ENCODE measurements at places on chromosomes 1 and 21.

DNA sequence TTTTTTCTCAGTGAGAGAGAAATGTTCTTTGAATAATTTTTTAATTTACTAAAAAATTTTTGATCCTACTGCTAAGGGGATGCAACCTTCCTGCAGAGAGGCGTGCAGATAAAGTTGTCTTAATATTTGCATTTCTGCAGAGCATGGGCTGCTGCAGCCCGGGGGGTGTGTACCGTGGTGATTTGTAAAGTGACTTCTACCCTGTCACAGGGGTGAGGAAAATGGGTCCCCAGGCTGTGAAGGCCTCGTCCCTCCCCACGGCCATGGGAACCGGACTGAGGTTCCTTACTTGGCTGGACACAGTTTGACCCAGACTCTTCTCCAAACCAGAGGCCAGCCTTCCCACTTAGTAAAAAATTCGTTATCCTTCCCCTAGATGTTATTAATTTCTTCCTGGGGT is 9.5 kb upstream of the C1orf174 start:
- no peak for DNase-seq

DNA sequence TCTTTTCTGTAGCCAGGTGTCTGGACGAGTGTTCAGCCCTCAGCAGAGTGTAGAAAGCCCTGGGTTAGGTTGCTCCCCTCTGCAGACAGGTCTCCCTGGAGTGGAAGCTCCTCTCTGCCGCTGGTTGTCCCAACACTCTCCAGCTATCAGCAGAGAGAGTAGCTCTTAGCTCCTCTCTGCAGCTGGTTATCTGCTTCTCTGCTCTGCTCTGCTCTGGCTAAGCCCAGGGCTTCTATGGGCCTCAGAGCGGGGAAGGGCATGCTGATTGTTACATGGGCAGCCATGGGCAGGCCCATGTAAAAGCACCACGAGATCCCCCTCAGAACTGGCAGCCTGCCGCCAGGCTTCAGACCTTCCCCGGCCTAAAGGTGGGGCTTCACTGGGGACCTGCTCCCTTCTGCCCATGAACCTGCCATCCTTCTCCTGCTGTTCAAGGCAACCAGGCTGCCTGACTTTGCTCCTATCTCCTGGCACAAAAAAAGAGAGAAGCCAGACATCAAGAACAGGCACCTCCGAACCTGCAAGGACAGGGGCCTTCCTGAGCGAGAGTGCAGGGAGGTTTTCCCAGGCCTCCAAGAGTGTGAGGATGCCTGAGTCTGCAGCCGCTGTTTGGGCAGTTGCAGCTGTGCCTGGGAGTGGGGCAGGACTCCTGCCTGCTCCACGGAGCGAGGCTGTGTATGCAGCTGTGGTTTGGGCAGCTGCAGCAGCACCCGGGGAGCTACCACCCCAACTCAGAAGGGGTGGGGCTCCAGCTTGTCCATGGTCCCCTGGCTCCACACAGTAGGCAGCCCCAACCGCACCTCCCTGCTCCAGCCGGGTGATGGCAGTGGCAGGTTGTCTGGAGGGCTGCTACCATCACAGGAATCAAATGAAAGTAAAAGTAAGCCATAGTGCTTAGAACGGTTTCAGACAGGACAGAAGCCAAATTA is 973.7 kb downstream of the LTN1 start:
- DNase-seq: no peak

GRCh38 chr21:37159053-37159776 is 86.2 kb downstream of the TTC3 start:
- DNase-seq: no peak

DNA sequence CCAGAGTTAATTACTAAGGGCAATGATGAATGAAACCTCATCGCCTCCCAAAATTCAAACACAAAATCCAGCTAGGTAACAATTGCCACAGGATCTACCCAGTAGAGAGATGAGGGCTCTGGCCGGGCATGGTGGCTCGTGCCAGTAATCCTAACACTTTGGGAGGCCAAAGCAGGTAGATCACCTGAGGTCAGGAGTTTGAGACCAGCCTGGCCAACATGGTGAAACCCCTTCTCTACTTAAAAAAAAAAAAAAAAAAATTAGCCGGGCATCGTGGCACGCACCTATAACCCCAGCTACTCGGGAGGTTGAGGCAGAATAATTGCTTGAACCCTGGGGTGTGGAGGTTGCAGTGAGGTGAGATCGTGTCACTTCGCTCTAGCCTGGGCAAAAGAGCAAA is 15.8 kb downstream of the CD2 start:
- no peak for DNase-seq

GRCh38 chr1:115379943-115380342 is 41.9 kb upstream of the NGF start:
- DNase-seq: no peak

- no peak for DNase-seq
These were observed 16.9 kb downstream of the SELL start for GRCh38 chr1:169694304-169695075.

DNA sequence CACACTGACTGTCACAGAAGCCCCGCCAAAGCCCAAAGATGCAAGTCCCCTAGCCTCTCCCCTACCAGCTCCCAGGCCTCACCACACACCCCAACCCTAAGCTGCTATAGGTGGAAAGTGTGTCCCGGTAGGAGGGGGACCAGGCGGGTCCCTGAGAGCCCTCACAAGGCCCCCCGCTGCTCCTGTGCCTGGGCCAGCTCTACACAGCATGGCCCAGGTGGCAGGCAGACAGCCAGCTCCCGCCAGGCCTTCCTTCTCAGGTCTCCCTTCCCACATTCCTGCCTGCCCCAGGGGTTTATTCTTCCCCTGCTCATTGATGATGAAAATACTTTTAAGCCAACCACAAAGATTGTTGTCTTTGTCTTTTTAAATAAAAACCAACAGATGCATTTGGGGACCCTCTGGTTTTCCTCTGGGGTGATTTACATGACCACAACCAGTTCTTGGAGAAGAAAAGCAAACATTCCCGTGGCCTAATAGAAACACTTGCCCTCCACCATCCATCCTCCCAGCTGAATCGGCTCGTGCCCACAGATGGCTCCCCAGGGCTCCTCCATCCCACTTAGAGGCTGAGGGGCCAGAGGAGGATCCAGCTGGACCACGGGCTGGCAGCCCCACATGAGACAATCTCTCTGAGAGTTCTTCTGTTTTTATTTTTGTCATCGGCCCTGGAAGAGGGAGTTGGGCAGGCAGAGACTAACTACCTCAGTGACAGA is 93.1 kb downstream of the DMRTB1 start:
- no peak for DNase-seq

GRCh38 chr1:167043752-167044488 is 46.3 kb downstream of the GPA33 start:
- peak; percentile 58 for DNase-seq

- DNase-seq: peak; percentile 74
These were observed 40.1 kb downstream of the ELK4 start for GRCh38 chr1:205591522-205592351.

GRCh38 chr1:185450917-185451316 is 133.9 kb upstream of the IVNS1ABP start:
- DNase-seq: no peak

DNA sequence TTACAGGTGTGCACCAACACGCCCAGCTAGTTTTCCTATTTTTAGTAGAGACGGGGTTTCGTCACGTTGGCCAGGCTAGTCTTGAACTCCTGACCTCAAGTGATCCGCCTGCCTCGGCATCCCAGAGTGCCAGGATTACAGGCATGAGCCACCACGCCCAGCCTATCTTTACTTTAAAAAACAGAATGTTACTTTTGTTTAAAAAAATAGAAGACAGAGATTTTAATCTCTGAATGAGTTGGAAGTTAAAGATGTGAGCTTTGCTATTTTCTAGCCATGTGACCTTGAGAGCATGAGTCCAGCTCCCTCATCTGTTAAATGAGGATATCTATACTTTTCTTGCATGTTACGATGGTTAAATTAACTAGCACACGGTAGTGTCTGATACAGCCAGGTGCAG is 3.9 kb upstream of the PUM1 start:
- no peak for DNase-seq

DNA sequence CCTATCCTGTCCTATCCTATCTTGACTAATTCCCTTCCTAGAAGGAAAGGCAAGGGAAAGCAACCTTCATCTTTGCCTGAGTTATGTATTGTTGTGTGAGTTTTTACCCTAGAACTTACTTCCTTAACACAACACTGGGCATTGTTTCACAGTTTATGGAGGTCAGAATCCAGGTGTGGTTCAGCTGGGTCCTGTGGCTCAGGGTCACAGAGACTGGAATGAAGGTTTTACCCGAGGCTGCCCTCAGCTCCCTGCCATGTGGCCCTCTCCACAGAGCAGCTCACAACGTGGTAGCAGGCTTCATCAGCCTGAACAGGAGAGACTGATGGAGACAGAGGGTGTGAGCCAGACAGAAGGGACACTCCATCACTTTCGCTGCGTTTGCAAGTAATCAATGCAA is 140.5 kb downstream of the FCRL5 start:
- DNase-seq: no peak

DNA sequence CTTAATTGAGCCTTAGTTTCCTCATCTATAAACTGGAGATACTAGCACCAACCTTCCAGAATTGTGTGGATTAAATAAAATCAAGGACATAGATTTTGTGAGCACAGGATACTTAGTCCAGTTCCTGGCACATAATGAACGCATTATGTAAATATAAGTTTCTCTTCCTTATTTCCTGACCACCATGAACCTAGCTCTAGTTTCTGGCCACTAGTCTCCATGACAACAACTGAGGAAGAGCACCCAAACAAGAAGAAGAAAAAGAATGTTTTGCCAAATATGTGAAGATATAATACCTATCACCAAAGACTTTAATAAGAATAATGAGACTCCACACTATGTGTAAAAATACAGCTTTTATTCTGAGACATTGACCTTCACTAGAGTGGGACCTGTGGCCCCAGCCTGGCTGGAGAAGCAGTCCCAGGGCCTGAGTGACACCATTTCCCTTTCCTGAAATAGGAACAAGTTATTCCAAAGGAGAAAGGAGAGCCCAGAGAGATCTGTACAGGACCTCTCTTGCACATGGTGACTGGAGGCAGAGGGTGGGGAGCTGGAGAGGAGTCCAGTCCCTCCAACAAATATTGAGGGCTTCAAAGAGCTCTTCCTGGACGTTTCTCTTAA is 940 bp upstream of the USF1 start:
- DNase-seq: no peak

GRCh38 chr1:154429118-154429517 is 24.0 kb downstream of the IL6R start:
- DNase-seq: no peak

DNA sequence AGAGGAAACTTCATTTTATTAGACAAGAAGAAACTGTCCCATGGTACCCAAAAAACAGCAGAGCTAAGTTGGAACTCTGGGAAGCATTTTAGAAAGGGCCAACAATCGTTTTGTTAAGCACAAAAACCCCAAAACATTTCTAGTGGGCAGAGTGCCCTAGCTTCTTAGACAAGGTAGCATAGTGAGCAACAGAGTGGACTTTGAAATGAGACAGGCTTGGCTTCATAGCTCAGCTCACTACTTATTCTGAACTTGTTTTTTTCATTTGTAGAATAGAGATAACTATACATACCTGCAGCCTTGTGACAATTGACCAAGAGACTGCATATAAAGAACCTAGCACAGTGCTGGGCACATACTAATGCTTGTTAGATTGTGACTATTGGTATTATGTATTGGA is 50.1 kb downstream of the HLX start:
- no peak for DNase-seq

Data from GM18507 (cell line).